ENCODE measurements at places on chromosomes 7 and 10.

DNA sequence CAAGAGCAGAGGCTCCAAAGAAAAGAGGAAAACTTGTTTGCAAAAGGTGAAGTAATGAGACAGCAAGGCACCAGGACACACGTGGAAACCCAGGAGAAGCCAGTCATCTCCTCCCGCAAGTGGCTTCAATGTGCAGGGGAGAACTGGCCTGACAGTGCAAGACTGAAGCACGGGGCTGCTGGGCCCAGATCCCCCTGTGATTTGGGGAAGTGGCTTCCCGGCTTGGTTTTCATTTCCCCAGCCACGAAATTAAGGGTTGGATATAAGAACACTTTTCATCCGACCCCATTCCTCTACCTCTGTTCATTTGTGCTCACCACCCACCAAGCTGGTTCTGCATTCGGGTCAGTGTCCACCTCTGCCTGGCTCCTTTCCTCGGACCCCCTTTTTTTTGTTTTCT lies 306.4 kb downstream of the FGFR2 start:
- DNase-seq: no peak

DNA sequence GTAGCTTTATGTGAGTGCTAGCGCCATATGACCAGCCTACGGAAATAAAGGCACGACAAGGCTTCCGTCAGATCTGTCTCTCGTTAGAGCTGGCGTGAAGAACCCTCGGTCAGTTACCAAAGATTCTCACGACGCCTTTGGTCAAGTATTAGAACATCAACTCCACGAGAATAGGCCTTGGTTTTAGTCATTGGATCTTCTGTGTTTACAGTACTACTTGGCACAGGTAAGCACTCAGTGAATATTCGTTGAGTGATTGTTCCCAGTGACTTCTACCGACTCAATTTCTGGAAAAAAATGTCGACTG lies 316 bp downstream of the RBM48 start:
- no peak for DNase-seq

DNA sequence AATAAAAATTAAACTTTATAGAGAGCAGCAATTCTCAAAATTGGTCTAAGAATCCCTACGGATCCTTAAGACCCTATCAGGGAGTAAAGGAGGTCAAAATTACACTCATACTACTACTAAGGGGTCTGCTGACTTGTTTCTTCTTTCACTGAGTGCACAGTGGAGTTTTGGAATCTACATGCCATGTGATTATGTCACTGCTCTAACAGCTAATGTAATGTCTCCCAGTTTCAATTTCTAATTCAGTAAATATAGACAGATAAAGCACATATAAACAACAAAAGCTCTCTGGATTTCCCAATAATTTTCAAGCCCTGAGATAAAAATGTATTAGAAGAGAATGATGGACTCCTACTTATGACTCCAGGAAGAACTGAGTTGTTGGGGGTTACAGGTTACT lies 74.6 kb downstream of the WAPL start:
- DNase-seq: no peak

- DNase-seq: no peak
These were observed 9.3 kb upstream of the OR6V1 start for GRCh38 chr7:143042790-143043271.

DNA sequence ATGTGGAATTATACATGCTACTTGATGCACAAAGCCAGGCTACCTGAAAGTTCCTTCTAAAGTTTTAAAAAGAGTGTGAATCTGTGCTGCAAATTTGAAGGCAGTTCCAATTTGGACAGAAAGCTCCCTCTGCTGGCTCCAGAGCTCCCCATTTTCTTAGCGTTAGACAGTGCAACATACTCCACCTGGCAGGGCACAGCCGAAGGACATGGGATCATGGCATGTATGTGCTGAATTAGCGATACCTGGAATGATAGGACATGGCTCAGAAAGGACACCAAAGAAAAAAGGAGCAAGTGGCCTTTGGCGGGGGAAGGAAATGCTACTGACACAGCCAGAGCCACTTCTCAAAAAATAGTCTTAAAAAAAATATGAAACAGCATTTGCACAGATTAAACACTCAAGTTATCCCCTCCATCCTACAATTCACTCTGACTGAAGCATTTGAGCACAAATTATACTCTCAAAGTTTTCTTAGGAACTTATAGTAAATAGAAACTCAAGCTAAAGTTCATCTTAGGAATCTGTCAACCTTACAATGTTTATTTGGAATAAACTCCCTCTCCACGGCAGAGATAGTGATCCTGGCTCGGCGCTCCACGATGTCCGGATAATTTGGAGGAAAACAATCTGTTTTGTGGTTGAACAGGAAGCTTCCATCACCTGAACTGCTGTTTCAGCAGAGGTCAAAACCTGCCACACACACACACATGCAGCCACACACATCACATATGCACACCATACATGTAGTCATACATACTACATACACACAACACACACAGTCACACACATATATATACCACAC lies 80.0 kb downstream of the C7orf25 start:
- DNase-seq: no peak

- DNase-seq: no peak
These were observed 497.4 kb downstream of the RPS24 start for GRCh38 chr10:78531088-78531487.

GRCh38 chr10:88893611-88894010 lies 13.6 kb downstream of the STAMBPL1 start:
- DNase-seq: no peak

DNA sequence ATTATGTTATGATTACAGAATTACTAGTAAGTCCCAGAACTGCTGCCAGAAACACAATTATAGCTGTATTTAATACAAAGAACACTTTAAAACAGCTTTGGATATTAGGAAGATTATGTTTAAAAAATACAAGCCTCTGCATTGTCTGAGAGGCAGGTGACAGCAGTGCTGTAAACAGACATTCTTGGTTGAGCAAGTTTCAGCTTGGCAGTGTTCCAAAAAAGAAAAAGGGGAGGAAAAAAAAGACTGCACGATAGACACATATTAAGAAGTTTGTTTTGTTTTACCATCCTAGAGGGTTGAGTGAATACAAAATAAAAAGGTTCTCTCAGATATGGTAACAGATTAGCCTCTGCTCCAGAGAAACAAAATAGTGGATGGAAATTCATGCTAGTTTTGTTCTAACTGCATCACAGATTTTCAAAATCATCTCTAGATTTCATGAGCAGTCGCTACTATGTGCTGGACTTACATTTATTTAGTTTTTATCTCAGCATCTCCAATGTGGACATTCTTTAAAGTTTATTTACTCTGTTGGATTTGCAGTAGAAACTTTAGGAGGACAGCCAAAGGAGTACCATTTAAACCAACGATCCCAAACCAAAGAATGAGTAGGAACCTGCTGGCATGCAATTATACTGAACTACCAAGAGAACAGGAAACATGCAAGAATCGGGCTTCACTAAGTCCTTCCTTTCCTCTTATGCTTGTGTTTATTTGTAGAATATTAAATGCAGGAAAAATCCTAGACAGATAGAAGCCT lies 9.0 kb downstream of the FAM204A start:
- no peak for DNase-seq

DNA sequence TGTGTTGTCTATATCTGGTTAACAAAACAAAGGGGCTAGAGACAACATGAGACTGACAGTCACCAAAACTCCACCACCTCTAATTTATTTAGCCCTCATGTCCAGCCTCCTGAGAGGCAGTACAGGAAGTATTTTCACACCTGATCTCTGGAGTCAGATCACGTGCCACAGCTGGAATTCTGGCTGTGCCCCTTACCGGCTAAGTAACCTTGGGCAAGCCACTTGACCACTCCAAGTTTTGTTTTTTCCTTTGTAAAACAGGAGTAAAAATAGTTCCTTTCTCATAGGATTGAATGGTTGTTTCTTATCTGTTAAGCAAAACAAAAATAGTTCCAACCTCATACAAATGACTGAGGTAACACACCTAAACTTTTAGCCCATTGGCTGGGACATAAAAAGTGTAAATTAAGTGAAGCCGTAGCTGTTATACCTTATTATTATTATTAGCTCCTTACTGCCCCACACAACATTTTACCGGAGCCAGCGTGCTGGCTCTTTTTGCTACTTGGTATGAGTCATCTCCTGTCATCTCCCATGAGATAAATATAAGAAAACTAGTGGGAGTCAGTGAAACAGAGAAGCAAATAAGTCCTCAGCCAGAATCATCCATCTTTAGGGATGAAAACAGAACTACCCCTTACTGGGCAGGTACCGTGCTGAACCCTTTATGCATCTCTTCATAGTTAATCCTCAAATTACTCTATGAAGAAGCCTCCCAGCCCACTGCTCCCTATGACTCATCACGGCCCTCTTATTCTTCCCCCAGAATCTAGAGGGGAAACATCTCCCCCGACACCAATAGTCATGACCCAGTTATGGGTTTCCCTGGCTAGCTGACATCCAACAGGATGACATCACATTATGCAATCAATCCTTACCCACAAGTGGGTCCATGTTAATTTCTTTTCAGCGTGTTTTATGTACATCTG lies 44.9 kb downstream of the PPP1R3C start:
- no peak for DNase-seq

DNA sequence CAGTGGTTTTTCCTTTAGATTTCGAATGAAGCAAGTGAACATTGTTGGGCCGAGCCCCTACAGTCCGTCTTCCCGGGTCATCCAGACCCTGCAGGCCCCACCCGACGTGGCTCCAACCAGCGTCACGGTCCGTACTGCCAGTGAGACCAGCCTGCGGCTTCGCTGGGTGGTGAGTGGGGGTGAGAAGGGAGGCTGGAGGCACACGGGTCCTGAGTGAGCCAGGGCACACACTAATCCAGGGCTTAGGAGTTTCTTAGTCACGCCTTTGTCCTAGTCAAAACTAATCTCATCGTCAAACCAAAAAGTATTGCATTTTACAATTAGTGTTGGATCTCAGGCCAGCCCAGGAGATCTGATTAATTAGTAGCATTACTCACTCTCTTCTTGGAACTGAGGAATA lies 568.8 kb upstream of the FOXK1 start:
- DNase-seq: no peak

DNA sequence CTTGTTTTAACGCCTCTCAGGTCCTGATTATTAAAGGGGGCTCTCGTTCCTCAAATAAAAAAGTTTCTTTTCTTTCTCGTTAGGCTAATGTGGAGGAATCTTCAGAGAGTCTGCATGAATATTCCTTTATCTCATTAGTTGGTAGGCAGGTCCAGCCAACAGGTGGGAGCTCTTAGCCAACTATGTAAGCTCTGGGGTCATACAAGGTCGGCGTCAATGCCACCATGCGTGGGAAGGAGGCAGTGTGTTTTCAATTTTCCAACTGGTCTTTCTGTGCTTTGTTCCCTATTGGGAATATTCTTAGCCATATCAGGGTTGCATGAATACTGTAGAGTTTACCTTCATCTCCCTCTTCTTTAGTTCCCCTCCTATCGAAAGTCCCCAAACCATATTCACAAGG lies 118.5 kb upstream of the SVIL start:
- no peak for DNase-seq

DNA sequence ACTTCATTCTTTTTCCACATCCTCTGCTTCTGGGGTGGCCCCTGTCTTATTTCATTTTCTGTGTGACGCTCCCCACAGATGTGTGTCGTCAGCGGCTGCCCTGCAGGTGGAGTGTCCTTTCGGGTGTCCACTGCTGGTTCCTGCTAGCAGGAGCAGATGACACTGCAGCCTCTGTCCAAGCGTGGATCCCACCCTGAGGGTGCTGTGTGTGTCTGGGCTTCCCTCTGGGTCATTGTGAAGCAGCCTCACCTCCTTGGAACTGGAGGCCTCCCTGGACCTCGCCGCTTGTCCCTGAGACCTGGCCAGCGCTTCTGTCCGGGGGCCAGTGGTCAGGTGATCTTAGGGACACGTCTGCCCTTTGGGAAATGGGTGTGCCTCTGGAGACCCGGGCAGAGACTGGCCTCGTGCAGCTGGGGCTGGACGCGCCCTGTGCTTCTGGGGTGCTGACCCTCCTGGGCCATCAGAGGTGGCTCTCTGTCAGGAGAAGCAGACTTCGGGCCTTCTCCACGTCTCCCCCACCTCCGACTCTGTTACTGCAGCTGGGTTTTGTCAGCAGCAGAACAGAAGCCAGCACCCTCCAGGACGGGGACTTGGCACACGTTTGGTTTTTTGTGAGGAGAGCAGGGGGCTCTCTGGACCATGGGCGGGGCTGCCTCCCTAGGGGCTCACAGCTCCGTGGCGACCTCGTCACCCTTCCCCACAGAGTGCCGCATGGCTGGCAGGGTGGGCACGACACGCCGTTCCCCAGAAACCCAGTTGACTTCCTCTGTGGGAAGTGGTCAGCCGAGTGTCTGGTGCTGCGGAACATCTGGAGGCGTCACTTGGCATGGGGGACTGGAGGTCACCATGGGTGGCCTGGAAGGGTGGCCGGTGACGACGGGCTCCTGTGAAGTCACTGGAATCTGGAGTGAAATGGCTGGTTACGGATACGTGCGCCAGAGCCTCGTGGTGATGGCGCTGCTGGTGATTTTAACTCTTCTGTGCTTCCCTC lies 48.4 kb downstream of the INPP5A start:
- no peak for DNase-seq

DNA sequence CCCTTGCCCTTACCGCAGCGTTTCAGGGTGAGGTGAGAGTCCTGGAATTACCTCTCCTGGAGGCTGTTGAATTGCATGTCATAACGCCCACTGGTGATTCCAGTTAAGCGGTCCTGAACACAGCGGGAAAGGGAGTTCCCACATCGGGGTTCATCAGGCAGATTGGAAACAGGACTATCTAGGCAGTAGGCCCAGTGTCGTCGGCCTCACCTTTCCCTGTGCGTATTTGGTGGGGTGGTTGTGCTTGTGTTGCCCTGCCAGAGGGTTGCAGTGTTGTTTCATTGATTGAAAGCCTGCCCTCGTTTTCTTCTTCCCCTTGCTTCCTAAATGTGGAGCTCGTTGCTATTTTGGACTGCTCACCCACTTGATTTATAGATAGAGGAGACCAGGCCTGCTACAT lies 10.6 kb upstream of the SUN1 start:
- DNase-seq: no peak

- no peak for DNase-seq
These were observed 3.2 kb upstream of the EMX2 start for GRCh38 chr10:117539361-117539773.

GRCh38 chr10:69492091-69492745 lies 41.0 kb downstream of the TSPAN15 start:
- DNase-seq: no peak

GRCh38 chr7:25407053-25407452 lies 178.8 kb upstream of the NPVF start:
- no peak for DNase-seq

GRCh38 chr10:74114041-74114448 lies 36.6 kb downstream of the AP3M1 start:
- DNase-seq: no peak

DNA sequence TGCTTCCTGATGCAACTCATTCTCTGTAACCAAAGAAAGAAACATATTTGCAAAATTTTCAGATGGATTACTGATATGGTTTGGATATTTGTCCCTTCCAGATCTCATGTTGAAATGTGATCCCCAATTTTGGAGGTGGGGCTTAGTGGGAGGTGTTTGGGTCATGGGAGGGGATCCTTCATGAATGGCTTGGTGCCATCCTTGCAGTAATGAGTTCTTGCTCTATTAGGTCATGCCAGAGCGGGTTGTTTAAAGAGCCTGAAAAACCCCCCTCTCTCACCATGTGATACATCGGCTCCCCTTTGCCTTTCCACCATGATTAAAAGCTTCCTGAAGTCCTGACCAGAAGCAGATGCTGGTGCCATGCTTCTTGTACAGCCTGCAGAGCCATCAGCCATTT lies 43.8 kb upstream of the PRKG1 start:
- no peak for DNase-seq

Measured in stimulated activated CD4-positive, alpha-beta T cell treated with anti-CD3 and anti-CD28 coated beads, TNF-alpha, amount 100 ng/mL, for 48 hours (primary cell).